ENCODE measurements at places on chromosomes 6 and 20. TPM values are rescaled to one million over a fixed set of nuclear protein-coding genes. Genes with fewer than 3 reads are reported as not detected.

The EDN3 gene
- not detected for total RNA-seq

The CLPSL1 gene
- not detected for total RNA-seq

The SNAI1 gene
- 2.0 TPM for total RNA-seq

The PNLDC1 gene
- total RNA-seq, result 0.18 TPM

The KIAA1586 gene
- total RNA-seq, result 6.1 TPM

The DDRGK1 gene
- 58.3 TPM for total RNA-seq

The TOMM34 gene
- 94.6 TPM for total RNA-seq

The TFAP2C gene
- total RNA-seq, result 8.0 TPM

The OR2H2 gene
- not detected for total RNA-seq

The TRIM31 gene
- not detected for total RNA-seq

The SAPCD1 gene
- 1.8 TPM for total RNA-seq

The PLN gene
- total RNA-seq, result 0.58 TPM

The HSPA12B gene
- not detected for total RNA-seq

The GSTA3 gene
- total RNA-seq, result not detected

The NRN1 gene
- total RNA-seq, result not detected

The CCN6 gene
- not detected for total RNA-seq

The BPI gene
- not detected for total RNA-seq

The SPEF1 gene
- 4.6 TPM for total RNA-seq

The SLC22A1 gene
- not detected for total RNA-seq

The KCNK17 gene
- total RNA-seq, result not detected

The SYNDIG1 gene
- not detected for total RNA-seq

The PACRG gene
- total RNA-seq, result not detected

The BMP5 gene
- not detected for total RNA-seq

The TINAG gene
- total RNA-seq, result not detected

The DDO gene
- 2.1 TPM for total RNA-seq

The SEMG2 gene
- total RNA-seq, result not detected

The FBXO5 gene
- total RNA-seq, result 12.7 TPM

The CDH4 gene
- 13.8 TPM for total RNA-seq

The AGPAT4 gene
- total RNA-seq, result 2.9 TPM

All from myometrial cell (primary cell).